ENCODE measurements at places on chromosomes 16 and 17. TPM values are rescaled to one million over a fixed set of nuclear protein-coding genes. Genes with fewer than 3 reads are reported as not detected.

DNA sequence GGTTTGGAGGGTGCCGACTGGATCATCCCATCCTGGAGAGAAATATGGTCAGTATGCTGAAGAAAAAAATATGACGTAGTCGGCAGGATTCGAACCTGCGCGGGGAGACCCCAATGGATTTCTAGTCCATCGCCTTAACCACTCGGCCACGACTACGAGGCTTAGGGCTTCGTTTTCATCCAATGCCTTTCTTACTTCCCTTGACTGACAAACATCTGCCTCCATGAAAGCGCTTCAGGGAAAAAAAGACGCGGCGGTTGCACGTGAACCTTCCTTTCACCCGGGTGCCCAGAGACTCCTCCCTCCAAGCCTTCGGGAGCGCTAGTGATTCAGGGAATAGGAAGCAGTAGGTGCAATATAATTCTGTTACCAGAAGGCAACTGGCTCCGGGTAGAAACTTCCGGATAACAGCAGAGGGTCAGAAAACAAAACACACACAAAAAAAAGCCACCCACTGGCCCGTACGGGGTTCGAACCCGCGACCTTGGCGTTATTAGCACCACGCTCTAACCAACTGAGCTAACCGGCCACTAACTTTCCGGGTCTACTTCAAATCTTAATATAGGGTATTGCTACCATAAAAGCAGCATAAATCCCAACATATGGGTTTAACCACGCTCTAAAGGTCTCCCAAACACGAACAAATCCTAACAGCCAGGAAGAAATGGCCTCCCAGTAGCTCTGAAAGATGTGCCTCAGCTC, 16.3 kb upstream of the AURKB start:
- peak; percentile 86 for DNase-seq

Gene STX1B
- 5.4 TPM for total RNA-seq

Gene GPRC5B
- 0.88 TPM for total RNA-seq

- DNase-seq: peak; percentile 63
Measured at GRCh38 chr17:39209317-39210092, 9.4 kb downstream of the RPL19 start.

Gene RNF43
- total RNA-seq: not detected

Gene CLUH
- 58.1 TPM for total RNA-seq

Gene GRIN2C
- total RNA-seq: 0.37 TPM

- DNase-seq: no peak
Measured at GRCh38 chr17:34840750-34841149, 120.5 kb downstream of the CCT6B start.

GRCh38 chr17:47872651-47873161, 21.7 kb upstream of the SP6 start:
- DNase-seq: no peak

- no peak for DNase-seq
Measured at GRCh38 chr16:19589106-19589505, 33.6 kb downstream of the VPS35L start.

- no peak for DNase-seq
Measured at GRCh38 chr16:28513484-28514181, 7.0 kb upstream of the IL27 start.

Gene MILR1
- total RNA-seq: not detected
